Suppressor macrophage (primary cell): ENCODE measurements at places on chromosomes 11 and 22.

DNA sequence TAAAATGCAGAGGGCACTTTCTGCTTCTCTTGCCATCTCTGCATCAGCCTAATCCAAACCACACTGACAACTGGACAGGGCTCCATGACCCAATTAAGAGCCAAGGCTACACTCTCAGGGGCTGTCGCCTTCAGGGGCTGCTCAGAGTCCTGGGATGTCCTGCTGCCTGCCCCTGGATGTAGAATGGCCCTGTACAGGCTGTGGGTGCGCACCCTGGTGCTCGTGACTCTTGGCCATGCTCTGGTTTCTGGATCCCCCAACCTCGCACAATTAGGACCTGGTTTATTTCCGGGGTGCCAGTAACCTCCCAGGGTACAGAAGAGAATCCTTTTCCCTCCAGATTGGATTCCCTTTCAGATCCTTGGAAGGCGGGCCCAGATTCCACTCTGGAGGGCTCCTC, 11.3 kb downstream of the IFT27 start:
- DNase-seq = no peak

DNA sequence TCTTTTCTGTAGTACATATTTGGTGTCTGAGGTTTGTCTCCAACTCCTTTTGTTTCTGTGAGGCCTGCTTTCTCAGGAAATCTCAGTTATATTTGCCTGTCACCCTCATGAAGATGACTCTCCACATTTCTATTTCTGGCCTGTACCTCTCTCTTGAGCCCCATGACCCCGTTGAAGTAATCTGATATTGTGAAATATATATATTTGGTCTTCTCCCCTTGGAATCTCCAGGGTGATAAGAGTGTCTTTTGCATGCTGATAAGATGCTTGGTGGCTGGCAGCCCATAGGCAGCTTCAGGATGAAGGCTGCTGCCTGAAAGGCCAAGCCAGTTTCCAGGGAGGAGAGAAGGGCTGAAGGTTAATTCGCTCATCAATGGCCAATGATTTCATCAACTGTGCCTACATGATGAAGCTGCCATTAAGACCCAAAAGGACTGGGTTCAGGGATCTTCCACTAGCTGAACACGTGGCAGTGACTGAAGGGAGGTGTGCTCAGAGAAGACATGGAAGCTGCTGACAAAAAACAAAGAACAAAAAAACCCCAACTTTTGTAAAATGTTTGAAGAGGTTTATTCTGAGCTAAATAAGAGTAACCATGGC, 67.4 kb downstream of the MICAL2 start:
- no peak for DNase-seq

GRCh38 chr11:121929581-121929980, 186.4 kb downstream of the BLID start:
- no peak for DNase-seq

DNA sequence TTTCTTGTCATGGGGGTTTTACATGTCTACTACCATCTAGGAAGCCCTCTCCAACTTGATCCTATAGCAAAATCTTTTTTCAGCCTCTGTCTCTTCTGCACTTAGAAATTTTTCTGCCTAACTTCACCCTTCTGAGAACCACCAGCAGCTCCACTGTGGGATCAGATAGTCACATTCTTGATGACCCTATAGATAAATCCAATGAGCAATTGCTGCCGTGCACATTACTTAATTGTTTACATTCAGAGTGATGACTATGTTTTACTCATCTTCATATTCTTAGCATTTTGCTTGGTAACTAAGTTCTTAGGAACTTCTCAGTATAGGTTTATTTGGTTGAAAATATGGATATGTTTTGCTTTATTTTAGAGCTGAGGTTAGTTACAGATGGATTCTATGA, 12.4 kb upstream of the ETS1 start:
- no peak for DNase-seq

DNA sequence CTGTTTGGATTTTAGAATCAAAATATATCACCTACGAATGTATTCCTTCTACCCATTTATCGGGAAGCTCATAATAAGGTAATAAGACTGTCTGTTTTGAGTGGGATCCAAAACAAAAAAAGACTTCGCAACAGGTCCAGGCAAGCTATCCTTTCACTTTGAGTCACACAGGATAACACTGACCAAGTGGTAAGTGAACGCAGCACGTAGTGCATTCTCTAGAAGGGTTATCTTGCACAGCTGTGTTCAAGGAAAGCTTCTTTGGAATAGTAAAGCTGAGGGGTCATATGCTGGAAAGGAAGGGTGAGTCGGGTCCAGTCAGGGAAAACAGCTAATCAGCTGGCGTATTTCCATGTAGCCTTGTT, 22.3 kb upstream of the NRGN start:
- no peak for DNase-seq

DNA sequence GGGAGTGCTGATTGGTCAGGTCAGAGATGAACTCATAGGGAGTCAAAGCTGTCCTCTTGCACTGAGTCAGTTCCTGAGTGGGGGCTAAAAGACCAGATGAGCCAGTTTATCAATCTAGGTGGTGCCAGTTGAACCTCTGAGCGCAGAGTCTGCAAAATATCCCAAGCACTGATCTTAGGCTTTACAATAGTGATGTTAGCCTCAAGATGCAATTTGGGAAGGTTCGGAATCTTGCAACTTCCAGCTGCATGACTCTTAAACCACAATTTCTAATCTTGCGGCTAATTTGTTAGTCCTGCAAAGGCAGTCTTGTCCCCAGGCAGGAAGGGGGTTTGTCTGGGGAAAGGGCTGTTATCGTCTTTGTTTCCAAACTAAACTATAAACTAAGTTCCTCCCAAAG, 92.3 kb upstream of the PARVA start:
- peak; percentile 18 for DNase-seq

- DNase-seq = no peak
Measured at GRCh38 chr22:26838471-26838825, 181.1 kb downstream of the MIAT start.

GRCh38 chr22:49199224-49199623, 628.4 kb downstream of the BRD1 start:
- DNase-seq = no peak

GRCh38 chr11:20483931-20484330, 96.4 kb downstream of the PRMT3 start:
- no peak for DNase-seq

DNA sequence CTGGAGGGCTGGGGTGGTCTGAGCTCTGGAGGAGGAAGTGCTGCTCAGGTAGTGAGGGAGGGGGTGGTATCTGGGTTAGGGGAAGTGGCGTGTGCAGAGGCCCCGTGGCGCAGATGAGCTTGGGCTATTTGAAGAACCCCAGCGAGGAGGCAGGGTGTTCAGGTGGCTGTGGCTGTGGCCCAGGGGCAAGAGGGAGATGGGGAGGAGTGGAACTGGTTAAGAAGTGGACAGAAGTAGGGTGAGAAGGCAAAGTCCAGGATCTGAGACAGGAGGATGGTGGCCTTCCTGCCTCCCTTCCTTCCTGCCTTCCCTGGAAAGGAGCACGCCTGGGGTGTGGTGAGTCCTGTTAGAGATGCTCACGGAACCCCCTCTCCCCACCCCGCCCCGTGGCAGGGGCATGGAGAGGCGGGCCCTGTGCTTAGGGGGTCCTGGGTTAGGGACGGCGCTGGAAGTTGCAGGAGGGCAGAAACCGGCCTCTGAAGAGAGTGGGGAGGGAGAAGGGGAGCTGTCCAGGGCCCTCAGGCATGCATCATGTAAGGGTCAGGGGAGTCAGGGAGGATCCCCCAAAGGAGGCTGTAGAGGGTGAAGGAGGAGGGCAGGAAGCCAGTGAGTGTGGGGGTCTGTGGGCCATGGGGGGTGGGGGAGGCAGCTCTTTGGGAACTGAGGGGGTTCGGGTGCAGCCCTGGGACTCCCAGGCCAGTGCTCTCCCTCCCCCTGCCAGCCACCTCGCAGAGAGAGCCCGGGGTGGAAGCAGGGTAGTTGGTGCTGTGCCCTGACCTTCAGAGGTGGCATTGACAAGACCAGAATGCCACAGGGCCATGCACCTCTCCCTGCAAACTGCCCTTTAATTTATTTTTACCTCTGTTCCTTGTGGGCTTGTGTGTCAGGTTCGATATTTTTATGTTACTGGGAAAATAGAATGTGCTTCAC, 63.7 kb upstream of the PARVG start:
- no peak for DNase-seq

DNA sequence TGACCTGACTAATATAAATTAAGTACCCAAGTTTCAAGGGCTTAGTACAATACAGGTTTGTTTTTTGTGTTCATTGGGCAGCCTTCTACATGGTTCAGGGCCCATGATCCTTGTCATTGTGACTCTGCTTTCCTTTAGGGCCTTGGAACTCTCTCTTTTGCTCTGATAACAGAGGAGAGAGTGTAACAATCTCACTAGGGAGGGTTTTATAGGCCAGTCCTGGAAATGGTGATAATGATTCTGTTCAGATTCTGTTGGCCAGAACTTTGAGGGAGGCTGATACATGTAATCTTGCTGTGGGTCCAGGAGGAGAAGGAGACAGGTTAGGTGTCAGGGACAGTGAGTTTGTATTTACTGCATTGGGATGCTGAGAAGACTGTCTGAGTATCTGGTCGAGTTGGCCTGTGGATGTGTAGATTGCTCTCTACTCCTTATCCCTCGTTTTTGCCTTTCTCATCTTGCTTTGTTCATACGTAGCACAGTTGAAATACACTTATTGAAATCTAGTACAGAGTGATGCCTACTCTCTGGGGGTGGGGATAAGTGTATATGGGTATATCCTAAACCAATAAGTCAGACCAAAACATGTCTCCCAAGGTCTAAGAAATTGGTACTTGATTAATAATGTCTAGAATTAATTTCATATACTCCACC, 37.5 kb upstream of the HEPHL1 start:
- no peak for DNase-seq

GRCh38 chr11:86150847-86151173, 81.9 kb upstream of the PICALM start:
- no peak for DNase-seq

DNA sequence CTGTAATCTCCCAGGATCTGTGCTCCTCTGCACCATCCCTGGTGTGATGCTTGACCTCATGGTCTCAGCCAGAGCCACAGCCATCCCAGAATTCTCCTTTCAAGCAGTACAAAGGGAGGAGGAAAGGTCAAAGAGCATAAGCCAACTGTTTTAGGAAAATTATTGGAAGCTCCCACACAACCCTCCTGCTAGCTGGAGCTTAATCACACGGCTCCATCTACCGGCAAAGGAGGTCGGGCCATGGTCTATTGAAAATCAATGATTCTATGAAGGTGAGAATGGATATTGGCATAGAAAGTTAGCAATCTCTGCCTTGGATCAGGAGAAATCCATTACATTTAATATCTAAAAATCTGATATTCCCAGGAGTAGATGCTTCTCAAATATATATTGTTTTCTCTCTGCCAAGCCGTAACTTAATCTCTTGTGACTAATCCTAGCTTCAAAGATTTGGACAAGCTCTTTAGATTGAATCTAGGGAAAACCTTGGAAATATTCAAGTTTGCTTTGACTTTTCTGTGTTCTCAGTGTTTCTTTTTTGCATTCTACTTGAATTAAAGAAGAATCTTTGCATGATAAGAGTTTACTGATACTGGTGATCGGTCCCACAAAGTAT, 259.6 kb downstream of the NTM start:
- DNase-seq = no peak

DNA sequence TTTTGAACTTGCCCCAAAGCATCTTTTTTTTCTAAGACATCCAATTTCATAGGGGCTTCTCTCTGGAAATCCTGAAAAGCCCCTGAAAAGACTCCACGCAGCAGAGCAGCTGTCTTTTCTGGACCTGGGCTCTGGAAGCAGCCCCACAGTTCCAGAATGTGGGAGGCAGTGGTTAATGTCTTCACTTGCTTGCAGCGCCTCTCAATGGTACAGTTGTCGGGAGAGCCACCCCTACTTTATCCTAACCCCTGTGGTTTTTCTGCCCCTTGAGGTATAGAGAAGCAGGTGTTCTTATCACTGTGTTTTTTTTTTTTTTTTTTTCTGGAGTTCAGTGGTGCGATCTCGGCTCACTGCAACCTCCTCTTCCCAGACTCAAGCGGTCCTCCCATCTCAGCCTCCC, 83.4 kb upstream of the SORL1-AS1 start:
- DNase-seq = no peak

DNA sequence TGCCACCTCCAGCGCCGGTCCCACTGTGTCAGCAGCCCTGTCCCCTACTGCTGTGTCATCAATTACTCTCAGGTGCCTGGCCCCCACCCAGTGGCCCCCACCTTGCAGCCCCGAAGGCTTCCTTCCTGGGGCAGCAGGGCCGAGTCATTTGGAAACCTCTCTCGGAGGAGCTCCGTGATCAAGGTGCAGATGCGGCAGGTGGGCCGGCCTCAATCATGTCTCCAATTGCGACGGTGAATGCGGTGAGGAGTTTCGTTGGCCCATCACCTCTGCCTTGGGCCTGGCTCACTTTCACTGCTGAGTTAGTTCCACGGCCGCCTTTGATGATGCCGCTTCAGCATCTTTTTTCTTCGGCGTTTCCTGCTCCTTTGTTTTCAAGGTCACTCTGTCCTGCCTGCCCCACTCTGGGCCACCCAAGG, 11.3 kb upstream of the CXCR5 start:
- DNase-seq = no peak

- DNase-seq = no peak
Measured at GRCh38 chr11:1522081-1522424, 35.5 kb upstream of the MOB2 start.

DNA sequence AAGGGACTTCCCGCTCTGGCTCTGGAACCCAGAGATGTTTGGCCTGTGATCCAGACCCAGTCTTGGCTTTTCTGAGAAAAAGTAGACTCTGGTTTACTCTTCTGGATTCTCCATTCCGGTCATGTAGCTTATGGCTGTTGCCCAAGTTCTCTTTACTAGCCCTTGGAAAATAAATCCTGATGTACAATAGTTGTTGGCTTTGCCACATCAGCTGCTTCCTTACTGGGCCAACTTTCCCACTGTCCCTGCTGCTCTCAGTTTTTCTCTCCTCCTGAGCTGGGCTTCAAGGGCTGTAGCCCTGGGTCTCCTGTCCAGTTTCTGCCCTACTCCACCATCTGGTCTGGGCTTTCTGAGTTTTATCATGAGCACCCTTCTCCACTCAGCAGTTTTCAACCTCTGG, 12.5 kb downstream of the PATZ1 start:
- DNase-seq = no peak

- no peak for DNase-seq
Measured at GRCh38 chr11:117281159-117281558, 10.0 kb upstream of the BACE1-AS start.

DNA sequence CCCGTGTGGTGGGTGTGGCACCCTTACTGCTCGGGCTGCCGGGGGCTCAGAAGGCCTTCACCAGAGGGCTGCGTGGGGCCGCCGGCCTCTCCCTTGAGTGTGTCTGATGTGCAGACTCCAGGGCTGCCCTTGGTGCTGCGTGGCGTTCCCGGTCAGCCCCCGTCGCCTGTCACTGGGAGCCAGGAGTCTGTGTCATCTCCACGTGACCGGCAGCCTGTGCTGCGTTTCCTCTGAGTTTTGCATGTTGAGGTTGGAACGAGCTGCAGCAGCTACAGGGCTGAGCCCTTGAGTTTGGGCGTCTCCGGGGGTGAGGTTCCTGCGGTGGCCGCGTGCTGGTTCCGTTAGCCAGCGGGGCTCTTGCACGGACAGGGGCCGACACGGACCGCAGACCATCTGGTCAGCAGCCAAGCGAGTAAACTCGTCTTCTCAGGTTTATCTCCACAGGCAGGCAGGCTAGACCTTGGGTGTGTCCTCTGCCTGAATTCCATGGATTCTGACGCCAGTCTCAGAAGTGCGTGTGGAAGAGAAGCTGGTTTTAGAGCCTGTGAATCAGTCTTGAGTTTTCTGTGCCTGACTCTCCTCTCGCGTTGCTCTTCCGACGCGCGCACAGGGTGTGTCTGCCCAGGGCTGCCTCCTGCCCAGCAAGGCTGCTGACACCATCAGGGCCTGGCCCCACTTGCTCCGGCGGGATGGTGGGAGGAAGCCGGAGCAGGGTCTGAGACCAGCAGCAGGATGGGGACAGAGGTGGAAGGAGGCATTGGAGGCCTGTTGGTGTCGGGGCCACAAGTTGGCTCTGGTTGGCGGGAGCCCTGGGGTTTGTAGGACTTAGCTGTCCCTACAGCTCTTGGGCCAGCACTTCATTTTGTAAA, 10.5 kb downstream of the PTDSS2 start:
- no peak for DNase-seq
